D341Med (cell line): ENCODE measurements at places on chromosomes 2 and 18.

- no peak for DNase-seq
These were observed 41.3 kb downstream of the C18orf63 start for GRCh38 chr18:74356959-74357358.

DNA sequence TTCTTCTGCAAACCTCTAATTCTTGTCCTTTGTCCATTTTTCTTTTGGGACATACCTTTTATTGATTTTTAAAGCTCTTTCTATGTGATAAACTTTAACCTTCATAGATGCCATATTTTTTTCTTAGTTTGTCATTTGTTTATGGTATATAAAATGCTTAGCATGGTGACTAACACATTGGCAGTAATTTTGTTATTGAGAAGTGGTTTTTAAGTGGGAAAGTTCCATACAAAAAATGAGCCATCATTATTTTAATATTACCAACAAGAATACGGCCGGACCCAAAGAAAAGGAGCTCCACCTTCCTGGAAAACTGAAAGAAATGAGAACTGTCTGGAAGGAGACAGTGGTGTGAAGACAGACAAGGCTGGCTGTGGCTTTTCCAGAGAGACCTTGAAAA, 270.1 kb upstream of the SIX2 start:
- DNase-seq: no peak

GRCh38 chr2:29166242-29167039, 51.2 kb downstream of the CLIP4 start:
- DNase-seq: no peak

GRCh38 chr2:11077411-11077810, 77.9 kb upstream of the SLC66A3 start:
- no peak for DNase-seq

GRCh38 chr2:170123593-170123992, 54.4 kb upstream of the MYO3B start:
- no peak for DNase-seq

DNA sequence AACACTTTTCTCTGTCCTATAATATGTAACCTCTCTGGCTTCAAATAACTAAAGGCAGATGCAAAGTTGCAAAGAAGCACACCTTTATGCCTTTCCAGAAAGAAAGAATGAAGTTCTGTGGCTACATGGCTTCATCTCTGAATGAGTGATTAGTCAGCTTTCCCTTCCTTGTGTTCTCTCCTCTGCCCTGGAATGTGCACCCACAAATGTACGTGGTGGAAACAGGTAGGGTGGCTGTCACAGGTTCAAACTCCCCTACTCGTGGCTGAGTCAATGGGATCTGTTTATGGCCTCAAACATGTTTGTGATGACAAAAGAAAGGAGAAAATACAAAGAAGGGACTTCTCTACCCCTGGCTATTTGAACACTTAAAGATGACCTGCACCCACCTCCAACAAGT, 55.5 kb upstream of the ACVR2A start:
- no peak for DNase-seq

DNA sequence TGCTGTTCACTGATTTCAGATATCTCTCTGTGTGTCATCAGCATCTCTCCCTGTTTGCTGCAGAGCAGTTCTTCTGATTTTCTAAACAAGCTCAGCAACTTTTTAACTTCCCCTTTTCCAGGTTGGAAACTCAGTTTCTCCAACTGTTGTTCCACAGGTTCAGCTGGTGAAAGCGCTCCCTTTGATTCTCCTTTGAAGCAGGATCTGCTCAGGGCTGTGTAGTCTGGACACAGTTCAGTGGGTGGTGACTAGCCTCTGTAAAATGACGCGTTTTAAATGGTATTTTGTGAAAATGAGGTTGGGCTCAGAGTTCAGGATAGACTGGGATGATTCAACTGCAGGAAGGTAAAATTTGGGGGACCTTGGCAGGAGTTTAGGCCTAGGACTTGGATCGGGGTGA, 106.3 kb downstream of the TRIM43 start:
- DNase-seq: no peak

- DNase-seq: peak; percentile 64
These were observed 98.9 kb upstream of the GLS start for GRCh38 chr2:190781604-190782198.

- DNase-seq: no peak
These were observed 16.0 kb downstream of the BCL2 start for GRCh38 chr18:63303547-63303946.

DNA sequence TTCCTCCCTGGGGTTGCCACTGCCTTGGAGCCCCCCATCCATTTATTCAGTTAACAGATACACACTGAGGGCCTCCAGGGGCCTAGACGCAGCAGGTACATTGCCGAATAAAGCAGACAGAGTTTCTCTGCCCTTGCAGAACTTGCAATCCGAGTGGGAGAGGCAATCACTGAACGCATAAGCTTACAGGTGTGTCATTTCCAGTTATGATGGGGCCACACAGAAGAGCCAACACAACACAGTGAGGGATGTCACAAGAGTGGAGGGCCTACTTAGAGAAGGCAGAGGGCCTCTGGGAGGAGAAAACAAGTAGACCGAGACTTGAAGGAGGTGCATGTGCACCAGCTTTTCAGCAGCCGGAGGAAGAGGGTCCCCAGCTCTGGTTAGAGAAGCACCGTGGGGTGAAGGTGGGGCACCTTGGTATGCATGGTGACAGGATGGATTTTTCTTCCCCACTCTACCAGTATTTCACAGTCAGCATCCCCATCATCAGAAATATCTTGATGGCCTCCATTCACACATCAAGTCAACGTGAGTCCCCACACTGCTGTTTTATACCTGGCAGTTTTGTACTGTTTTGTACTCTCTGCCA, 150.9 kb downstream of the SMAD7 start:
- no peak for DNase-seq

GRCh38 chr2:206978746-206979145, 39.4 kb downstream of the CPO start:
- DNase-seq: no peak

DNA sequence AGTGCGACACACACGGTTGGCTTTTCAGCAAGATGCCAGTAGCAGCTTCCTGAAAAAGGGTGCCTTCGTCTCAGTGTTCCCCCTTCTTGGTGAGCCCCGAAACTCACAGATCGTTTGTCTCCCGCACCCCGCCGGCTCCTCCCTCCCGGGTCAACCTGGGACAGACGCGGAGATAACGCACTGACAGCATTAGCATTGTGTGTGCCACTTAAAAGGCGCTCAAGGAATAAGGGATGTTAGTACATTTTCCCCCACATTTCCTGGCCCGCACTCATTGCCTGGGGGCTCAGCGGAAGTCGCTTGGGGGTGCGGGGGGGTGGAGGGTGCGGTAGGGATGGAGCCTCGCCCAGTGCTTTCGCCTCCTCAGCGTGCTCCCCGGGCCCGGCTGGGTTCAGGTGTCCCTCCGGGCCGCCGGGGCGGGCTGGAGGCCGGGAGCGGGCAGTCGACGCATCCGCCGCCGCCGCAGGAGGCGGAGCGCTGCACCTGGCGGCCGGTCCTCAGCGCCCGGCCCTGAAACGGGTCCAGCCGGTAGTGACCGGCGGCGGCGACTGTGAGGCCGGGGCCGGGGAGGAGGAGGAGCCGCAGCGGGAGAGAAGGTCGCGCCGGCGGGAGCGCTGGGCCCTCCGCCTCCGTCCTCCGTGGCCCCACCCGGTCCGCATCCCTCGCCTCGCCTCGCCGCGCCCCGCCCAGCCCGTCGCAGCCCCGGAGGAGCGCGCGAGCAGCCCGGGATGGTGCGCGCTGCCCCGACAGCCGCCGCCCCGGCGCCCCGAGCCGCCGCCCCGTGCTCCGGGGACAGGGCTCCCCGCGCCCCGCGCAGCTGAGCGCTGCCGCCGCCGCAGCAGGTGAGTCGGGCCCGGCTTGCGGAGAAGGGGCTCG, at the start of gene MFSD6:
TSS of gene MFSD6 (plus strand) at position 694 of the 876 bp plus-strand sequence. CDS start 27,675 bp downstream, outside the sequence.
- DNase-seq: peak; percentile 76

GRCh38 chr2:8661736-8662135, 20.1 kb upstream of the ID2 start:
- DNase-seq: no peak

DNA sequence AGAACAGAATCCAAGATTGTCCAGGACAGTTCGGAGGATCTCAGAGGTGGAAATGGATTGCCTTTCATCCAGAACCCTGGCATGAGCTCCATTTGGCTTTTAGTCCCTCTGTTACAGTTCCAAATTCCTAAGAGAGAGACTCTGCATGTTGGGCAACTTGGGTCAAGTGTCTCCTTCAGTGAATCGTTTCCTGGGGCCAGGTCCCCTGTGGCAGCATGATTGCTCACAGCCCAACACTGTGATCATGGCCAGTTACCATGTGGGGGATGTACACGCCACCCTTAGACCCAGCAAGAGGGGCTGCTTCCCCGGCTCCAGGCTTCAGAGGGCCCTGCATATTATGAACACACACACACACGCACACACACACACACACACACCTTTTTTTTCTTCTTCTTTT, 118.6 kb upstream of the GLI2 start:
- no peak for DNase-seq

GRCh38 chr2:151669585-151670081, 64.6 kb downstream of the NEB start:
- DNase-seq: peak; percentile 30

GRCh38 chr2:12720278-12720620, 3.5 kb downstream of the TRIB2 start:
- DNase-seq: no peak

DNA sequence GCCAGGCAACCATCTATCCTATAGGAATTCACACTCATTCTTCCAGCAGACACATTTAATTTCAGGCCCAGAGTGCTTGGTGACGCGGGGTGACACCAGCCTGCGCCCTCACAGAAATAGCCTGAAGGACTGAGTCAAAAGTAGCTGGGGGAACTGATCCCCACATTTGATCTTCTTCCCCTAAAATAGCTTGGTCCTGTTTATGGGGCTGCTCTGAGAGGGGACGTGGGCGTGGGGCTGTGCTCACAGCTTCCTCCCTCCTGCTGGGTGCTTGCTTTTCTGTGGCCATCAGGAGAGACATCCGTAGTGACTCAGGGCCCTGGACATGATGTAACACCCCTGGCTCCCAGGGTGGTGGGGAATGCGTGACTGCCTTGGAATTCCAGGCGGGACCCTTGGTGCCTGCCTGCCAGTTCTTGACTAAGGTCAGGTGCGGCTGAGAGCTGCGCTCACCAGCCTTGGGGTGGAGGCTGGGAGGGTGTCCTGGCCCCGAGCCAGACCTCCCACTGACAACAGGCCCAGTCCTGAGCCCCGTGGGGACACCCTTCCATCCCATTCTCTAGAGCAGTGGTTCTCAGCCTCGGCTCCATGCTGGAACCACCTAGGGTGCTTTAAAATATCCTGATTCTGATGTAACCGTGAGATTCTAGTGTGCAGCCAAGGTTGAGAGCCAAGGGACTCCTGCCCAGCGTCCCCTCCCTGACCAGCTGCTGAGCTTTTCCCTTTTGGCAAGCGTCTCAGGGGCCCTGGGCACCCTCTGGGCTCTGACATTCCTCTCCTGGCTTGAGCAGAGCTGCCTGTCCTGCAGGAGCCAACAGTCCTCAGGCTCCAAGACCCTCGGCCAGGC, 47.4 kb upstream of the SMAD7 start:
- no peak for DNase-seq

DNA sequence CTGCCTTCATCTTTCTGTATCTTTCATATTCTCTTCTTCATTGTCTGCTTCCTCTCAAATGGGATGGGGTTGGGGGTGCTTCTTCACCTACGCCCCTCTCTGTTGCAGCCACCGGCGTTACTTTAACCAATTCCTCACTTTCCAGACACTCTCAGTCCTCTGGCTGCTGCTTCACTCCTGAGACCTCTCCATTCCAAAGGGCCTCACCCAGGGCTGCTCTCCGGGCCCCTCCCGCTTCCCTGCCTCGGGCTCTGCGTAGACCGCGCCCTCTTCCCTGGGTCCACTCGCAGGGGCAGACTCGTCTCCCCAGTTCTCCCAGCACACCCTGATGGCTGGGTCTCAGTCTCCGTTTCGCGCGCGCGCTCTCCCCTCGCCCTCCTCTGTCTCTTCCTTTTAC, 926 bp downstream of the SERPINB8 start:
- peak; percentile 58 for DNase-seq

GRCh38 chr2:188291617-188292347, at the start of gene GULP1:
Gene GULP1, plus strand, starts transcription at chr2:188291874. Its CDS starts 185,829 bp downstream, at chr2:188477703.
- DNase-seq: peak; percentile 86

DNA sequence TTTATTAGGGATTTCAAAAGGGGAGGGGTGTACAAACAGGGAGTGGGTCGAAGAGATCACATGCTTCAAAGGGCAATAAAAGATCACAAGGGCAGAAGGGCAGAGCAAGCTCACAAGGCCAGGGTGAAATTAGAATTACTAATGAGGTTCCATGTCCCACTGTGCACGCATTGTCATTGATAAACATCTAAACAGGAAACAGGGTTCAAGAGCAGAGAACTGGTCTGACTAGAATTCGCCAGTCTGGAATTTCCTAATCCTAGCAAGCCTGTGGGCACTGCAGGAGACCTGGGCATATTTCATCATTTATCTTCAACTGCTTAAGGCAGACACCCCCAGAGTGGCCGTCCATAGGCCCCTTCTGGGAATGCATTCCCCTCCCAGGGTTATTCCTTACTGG, 408.2 kb downstream of the ZNF804A start:
- no peak for DNase-seq

GRCh38 chr2:239152916-239153305, 247.9 kb downstream of the HDAC4 start:
- no peak for DNase-seq

GRCh38 chr2:230798769-230799399, 65.9 kb upstream of the ITM2C start:
- peak; percentile 47 for DNase-seq

DNA sequence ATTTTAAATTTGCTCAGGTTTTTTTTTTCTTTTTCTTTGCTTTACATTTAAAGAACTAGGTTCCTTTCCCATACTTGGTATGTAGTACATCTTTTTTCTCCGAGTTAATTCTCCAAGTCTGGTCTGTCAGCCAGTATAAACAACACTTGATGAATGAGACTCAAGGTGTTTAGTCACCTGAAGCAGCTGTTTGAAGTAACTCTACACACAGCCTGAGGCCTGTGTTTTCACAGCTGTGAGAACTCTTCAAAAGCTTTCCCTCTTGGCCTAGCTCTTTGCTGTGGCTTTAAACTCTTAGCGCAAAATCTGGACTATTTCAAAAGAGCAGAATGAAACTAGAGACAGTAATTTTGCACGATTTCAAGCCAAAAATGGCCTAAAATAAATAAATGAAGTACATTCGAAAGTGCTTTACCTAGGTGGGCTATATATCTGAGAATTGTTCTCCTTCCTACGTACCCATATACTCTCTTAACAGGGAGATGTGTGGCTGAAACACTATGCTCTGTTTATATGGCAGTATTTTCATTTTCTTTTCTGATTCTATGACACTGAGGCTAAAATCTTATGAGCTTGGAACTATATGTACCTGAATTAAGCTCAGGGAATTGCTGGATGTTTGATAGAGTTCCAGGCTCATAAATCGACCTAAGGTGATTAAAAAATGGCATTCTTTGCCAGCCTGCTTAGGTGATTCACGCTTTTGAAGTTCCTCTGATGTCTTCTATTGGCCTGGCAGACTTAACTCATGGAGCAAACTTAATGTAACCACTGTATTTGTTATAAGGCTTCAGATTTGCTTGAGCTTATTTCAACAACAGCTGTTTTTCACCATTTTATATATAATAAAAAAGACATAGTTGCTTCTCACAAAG, 1044.1 kb upstream of the ZEB2 start:
- DNase-seq: no peak
